ENCODE measurements at places on chromosomes 5 and 9.

DNA sequence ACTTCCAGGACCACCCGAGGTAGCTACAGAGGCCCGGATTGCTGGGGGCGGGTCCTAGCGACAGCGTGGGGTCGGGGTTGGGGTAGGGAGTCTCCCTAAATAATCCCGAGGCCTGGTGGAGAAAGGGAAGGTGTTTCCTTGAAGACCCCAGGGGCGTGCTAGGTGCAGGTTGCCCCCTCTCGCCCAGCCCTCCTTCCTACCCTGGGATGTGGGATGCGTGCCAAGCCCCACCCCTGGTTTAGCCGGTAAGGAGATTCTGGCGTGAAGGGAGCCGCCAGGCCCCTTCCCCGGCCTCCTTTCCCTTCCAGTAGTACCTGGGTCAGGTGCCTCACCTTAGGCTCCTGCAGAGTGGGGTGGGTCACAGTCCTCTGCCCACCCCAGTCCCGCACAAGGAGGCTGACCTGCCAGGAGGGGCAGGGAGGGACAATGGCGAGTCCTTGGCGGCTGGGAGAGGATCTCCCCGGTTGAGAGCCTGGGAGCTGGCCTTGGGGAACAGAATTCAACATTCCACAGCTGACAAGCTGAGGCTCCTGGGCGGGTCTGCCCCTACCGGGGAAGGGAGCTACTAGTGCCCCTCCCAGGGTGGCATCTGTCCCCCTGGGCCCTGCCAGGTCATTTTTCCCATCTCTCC, 674 bp downstream of the TSPAN17 start:
- no peak for DNase-seq

DNA sequence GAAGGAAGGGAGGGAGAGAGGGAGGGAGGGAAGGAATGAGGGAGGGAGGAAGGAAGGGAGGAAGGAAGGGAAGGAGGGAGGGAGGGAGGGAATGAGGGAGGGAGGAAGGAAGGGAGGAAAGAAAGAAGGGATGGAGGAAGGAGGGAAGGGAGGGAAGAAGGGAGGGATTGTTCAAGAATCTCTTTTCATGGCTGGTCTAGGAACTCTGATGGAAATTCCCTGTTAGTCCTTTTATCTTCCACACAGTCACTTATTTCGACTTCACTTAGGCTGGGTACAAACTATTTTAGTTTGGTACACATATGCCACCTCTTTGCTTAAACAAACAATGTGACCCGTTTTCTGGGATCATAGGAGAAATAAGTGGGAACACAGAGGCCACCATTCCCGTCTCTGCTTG, 435.6 kb upstream of the WWC1 start:
- DNase-seq = no peak

DNA sequence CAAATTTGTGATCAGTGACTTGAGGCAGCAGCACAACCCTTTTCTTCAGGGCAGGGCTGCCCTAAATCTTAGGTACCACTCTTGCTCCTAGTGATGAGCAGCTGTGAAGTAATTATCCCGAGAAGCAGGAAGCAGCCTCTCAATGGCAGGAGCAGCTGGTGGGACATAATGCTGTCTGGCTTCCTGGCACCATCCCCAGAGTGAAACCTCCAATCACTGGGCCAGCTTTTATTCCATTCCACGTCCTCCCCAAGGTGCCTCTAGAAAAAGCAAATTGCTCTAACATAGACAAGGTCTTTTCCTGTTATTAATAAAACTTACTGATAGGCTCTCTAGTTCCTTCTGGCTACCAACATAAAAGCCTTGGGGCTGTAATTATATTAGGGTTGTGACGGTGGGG, 154.0 kb downstream of the FRMD3 start:
- DNase-seq = no peak

DNA sequence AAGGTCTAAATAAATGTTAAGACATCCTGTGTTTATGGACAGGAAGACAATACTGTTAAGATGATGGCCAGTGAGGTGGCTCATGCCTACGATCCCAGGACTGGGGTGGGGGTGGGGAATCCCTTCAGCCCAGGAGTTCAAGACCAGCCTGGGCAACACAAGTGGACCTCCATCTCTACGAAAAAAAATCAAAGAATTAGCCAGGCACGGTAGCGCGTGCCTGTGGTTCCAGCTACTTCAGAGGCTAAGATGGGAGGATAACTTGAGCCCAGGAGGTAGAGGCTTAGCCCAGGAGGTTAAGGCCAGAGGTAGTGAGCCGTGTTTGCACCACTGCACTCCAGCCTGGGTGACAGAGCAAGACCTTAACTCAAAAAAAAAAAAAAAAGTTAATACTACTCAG, 5.3 kb downstream of the ROR2 start:
- DNase-seq = no peak

DNA sequence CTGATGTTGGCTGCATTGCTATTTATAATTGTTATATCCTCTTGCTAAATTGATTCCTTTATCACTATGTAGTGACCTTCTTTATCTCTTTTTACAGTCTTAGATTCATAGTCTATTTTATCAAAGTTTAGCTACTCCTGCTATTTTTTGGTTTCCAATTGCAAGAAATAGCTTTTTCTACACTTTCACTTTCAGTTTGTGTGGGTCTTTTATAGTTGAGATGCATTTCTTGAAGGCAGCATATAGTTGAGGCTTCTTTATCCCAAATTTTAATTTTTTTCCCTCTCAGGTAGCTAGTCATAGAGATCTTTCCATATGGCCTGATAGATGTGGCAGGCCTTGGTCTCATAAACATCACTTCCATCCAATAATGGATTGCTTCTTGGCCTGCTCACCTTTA, 228.5 kb downstream of the COMMD10 start:
- no peak for DNase-seq

DNA sequence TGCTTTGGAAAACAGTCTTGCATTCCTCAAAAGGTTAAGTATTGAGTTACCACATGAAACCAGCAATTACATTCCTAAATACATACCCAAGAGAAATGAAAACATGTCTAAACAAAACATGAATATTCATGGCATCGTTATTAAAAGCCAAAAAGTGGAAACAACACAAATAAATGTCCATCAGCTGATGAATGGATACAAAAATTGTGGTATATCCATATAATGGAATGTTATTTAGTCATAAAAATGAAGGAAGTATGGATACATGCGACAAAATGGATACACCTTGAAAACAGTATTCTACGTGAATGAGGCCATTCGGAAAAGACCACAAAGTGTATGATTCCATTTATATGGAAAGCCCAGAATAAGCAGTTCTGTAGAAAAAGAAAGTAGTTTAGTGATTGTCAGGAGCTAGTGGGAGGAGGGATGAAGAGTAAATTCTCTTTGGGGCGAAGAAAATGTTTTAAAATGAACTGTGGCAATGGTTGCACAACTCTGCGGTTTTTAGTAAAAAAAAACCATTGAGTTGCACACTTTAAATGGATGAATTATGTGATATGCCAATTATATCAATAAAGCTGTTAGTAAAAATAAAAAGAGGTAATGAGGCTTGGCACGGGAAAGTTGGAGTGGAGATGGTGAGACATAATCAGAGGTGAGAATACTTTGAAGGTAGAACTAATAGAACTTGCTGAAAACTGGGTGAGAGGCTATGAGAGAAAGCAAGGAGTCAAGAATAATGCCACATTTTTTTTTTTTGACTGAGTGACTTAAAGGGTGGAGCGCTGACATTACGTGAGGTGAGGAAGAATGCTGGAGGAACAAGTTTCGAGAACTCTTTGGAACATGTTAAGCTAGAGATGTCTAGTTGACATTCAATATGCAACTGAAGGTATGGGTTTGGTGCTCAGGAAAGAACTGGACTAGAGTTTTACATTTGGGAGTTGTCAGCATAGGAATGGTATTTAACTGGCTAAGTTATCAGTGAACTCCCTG, 194.9 kb upstream of the ZNF608 start:
- no peak for DNase-seq

- no peak for DNase-seq
These were observed 25.1 kb upstream of the UBE2QL1 start for GRCh38 chr5:6423327-6424109.

DNA sequence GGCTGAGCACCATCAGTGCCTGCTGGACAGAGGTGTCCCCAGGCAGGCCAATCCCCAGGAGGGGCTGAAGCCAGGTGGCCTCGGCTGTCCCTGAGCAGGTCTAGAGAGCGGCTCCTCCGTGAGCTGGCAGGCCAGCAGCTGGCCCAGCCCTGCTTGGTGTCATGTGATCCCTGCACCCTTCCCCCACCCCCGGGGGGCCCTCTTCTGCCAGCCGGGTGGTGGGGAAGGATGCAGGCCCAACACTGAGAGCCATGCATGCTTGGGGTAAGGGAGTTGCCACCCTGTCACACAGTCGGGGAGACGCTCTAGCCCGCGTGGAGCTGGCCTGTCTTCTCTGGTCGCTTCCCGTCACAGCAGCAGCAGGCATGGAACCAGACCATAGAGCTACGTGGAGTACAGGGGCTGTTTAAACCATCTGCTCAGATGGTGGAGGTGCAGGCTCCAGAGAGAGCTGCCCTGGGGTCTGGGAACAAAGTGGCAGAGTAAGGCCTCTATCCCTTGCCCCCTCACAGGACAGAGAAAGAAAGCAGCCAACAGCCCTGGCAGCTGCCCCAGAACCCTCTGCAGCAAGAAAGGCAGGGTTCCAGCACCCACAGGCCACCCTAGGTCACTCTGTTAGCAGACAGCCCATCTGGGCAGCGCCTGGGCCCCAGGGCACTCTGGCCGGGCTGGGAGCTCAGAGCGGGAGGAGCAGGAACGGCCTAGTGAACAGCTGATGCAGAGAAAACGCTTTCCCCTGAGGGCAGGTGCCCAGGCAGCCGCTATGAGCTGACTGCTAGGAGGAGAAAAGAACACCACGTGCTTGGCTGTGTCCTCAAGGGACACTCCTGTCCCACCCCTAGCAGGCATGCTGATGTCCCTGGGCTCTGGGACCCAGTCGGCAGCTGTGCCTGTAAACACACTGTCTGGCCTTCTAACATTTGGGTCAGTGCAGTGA, 6.8 kb downstream of the RALGDS start:
- DNase-seq = no peak

DNA sequence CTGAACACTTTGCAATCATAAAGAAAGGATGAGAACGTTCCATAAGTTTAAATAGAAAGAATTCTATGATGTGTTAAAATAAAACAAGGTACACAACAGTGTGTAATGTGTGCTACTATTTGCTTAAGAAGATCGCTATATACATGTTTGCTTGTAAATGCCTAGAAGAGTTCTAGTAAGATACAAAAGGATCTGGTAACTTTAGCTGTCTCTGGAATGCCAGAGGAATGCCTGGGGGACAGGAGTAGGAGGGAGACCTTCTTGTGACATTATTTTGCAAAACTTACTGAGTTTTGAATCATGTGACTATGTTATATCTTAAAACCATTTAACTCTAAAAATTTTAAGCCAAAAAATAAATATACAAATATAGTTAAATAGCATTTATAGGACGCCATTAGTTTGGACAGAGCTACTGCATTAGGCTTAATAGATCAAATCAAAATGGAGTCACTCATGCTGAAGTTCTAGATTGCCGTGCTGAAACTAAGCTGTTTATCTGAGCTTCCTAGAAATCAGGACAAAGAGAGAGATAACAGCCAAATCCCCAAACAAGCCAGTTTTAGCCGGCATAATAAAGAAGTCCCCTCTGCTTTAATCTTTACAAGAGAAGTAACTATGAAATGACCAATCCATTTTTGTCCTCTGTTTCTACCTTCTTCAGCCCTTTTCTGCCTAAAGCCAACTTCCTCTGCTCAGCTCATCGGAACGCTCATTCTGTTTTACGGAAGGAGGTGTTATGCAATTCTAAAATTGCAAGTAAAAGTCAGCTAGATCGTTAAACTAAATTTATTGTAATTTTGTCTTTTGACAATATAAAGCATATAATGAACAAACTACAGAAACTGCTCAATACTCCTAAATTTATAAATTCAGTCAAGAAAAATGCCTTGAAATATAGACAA, 44.8 kb downstream of the LIX1 start:
- no peak for DNase-seq

- no peak for DNase-seq
These were observed 1523.9 kb downstream of the MAT2B start for GRCh38 chr5:165029099-165029870.

- no peak for DNase-seq
These were observed 286.8 kb upstream of the PANK3 start for GRCh38 chr5:168865968-168866367.

GRCh38 chr5:157778121-157778805, 34.8 kb downstream of the LSM11 start:
- no peak for DNase-seq

DNA sequence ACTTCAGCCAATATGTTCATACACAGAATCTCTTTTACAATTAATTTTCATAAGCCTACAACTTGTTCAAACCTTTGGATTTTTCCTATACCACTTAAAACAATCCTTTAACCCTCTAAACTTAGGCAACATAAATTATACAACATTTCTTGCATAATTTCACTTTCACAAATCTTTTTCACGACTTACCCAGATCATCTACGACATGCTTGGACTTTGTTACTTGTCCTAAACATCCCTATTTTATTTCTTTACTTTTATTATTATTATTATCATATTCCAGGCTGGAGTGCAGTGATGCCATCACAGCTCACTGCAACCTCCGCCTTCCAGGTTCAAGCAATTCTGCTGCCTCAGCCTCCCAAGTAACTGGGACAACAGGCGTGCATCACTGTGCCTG, 68.0 kb downstream of the CACNA1B start:
- no peak for DNase-seq

DNA sequence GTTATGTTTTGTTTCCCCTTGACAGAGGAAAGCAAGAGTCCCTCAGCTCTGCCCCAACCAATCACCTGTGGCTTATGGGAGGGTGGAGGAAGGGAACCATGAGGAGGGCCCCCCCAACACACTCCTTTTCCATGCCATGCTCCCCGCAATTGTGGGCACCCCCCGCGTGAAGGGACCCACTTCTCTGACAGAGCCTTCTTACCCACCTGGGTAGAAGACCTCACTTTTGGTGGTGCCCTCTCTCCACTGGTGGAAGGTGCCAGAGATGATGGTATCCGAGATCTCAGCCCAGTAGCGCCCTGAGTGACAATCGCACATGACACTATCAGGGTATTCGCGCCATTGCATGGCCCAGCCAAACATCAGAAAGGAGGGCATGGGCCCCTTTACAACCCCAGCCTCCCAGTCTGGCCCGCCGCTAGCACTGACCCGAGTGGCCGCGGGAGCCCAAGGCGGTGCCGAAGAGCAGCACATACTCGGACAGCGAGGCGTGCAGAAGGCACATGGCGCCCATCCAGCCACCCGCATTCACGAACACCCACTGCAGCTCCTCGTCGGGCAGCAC, 714 bp downstream of the SIGMAR1 start:
- DNase-seq = peak; percentile 45

GRCh38 chr9:137115394-137116026, 977 bp upstream of the DPP7 start:
- no peak for DNase-seq

GRCh38 chr9:127417131-127418036, 6.8 kb upstream of the ZNF79 start:
- no peak for DNase-seq

- no peak for DNase-seq
These were observed 25.9 kb upstream of the BOD1 start for GRCh38 chr5:173642191-173642816.

Data from stimulated activated CD4-positive, alpha-beta T cell treated with anti-CD3 and anti-CD28 coated beads, Interleukin-4, amount 100 ng/mL, for 24 hours (primary cell).